ENCODE measurements at places on chromosomes 3 and 15. TPM values are rescaled to one million over a fixed set of nuclear protein-coding genes. Genes with fewer than 3 reads are reported as not detected.

The ITGA11 gene
- 0.17 TPM for total RNA-seq

The CTXN2 gene
- not detected for total RNA-seq

The SUSD5 gene
- 1.0 TPM for total RNA-seq

The FANCD2OS gene
- not detected for total RNA-seq

The GOLGA8S gene
- total RNA-seq = not detected

The SHC4 gene
- 0.73 TPM for total RNA-seq

The PLA2G4B gene
- 12.0 TPM for total RNA-seq

The ACAD9 gene
- total RNA-seq = 54.5 TPM

The FAM174B gene
- total RNA-seq = 2.7 TPM

The PEX5L gene
- total RNA-seq = not detected

The DOCK3 gene
- 0.59 TPM for total RNA-seq

The ZBED2 gene
- total RNA-seq = not detected

The SCN5A gene
- total RNA-seq = 0.54 TPM

The PLCL2 gene
- total RNA-seq = 1.0 TPM

The P2RY1 gene
- 14.0 TPM for total RNA-seq

The DNAH12 gene
- total RNA-seq = not detected

The CPN2 gene
- not detected for total RNA-seq

The ECE2 gene
- total RNA-seq = not detected

- DNase-seq = no peak
These were observed 276.6 kb downstream of the UACA start for GRCh38 chr15:70486451-70487386.

- DNase-seq = peak; percentile 89
These were observed 708 bp downstream of the DCAF1 start for GRCh38 chr3:51498876-51499738.

- no peak for DNase-seq
These were observed 38.7 kb upstream of the DNAAF4 start for GRCh38 chr15:55546718-55547117.

DNA sequence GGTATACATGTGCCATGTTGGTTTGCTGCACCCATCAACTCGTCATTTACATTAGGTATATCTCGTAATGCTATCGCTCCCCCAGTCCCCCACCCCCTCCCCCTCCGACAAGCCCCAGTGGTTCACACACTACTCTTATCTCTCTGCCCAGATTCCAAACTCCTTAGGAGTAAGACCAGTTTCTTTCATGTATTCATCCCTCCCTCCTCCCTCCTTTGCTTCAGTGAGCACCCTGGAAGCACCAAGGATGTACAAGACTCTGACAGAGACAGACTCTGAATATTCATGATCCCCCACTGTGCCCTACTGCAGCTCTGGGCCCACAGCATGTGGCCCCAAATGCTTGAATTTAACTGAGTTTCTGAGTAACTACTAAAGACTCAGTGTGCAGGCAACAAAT is 113.8 kb upstream of the RAD18 start:
- peak; percentile 11 for DNase-seq

- no peak for DNase-seq
These were observed 62.4 kb downstream of the ZBTB20 start for GRCh38 chr3:115084686-115085085.

DNA sequence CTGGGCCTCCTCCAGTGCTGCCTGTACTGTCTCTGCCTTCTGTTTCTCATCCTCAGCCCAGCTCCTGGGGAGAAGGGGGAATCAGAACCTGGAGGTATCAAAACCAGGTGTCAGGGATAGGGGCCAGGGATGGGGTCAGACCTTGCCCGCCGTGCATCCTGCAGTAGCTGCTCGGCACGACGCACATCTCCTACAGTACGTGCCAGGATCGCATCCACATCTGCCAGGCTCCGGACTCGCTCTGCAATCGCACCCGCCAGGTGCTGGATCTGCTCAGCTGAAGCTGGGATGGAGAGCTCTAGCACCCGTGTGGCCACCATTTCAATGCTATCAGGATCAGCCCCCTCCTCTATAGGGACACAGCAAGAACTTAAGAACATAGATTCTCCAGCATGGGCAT is 1.4 kb upstream of the USP19 start:
- no peak for DNase-seq

- DNase-seq = no peak
These were observed 96.7 kb upstream of the KCNMB2 start for GRCh38 chr3:178439504-178439903.

GRCh38 chr3:30473374-30474051 is 132.9 kb upstream of the TGFBR2 start:
- DNase-seq = no peak

DNA sequence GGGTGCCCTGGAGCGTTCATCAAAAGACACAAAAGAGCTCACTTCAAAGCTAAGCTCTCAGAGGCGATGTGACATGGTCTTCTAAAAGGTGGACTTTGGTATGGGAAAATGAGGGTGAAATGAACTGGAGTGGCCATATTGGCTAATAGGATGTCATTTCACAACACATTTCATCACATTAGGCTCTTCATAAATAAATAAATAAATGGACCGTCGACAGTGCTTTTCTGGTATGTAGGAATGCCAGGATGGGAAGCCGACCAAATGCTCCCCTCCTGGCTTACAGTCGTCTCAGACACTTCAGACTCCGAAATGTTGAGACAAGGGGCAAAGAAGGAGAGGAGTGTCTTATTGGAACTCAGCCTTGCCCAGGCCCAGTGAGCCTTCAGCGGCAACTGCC is 383.0 kb downstream of the NTRK3 start:
- no peak for DNase-seq

DNA sequence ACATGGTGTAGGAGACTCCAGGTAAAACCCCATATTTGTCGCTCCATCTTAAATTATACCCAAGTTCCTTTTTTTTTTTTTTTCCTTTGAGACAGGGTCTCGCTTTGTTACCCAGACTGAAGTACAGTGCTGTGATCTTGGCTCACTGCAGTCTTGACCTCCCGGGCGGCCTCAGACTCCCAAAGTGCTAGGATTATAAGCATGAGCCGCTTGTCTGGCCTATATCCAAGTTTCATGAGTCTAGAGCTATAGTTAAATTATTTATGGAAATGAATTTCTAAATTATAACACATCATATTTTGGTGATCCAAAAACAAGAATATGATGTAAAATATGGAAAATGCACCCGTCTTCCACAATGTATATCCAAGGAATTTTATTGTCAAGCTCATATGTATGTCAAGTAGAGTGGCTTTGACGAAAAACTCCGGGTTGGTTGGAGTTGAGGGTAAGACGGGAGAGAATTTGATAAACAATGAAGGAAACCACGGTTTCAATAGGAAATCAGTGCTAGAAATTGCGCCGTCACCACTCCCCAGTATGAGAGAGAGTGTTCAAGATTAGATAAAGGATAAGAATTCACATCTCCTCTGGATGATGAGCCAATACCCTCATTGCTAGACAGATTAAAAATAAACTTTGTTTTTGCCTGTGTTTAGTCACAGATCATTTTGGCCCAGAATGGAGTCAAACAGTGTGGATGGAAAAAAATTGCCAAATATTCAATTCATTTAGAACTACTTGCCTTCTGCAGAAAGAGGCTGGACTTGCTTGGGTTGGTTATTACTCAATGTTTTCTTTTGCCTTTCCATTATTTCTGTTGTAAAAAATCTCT is 209.2 kb upstream of the NR2F2 start:
- no peak for DNase-seq

DNA sequence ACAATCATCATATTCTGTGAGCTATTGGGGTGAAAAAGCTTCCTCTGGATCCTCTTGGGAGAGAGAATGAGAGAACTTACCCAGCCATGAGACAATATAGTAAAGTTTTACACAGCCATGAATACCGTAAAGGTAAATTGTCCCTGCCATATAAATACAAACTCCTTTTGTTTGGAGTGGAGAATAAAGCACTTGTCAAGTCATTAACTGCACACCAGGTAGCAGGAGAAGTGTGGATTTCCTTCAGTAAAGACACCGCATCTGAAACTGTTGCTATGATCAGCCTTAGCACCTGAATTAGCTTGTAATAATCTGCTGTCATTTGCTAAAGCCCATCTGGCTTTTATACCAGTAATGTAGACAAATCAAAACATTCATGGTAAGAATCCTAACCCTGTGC is 336.6 kb upstream of the SLCO3A1 start:
- no peak for DNase-seq

DNA sequence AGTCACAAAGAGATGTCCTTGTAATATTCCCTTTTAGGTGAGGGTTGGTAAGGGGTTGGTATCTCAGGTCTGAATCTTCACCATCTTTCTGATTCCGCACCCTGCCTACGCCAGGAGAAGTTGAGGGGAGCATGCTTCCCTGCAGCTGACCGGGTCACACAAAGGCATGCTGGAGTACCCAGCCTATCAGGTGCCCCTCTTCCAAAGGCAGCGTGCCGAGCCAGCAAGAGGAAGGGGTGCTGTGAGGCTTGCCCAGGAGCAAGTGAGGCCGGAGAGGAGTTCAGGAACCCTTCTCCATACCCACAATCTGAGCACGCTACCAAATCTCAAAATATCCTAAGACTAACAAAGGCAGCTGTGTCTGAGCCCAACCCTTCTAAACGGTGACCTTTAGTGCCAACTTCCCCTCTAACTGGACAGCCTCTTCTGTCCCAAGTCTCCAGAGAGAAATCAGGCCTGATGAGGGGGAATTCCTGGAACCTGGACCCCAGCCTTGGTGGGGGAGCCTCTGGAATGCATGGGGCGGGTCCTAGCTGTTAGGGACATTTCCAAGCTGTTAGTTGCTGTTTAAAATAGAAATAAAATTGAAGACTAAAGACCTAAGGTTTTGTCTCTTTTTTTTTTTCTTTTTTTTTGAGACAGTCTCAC is 19.8 kb downstream of the TYRO3 start:
- DNase-seq = no peak

DNA sequence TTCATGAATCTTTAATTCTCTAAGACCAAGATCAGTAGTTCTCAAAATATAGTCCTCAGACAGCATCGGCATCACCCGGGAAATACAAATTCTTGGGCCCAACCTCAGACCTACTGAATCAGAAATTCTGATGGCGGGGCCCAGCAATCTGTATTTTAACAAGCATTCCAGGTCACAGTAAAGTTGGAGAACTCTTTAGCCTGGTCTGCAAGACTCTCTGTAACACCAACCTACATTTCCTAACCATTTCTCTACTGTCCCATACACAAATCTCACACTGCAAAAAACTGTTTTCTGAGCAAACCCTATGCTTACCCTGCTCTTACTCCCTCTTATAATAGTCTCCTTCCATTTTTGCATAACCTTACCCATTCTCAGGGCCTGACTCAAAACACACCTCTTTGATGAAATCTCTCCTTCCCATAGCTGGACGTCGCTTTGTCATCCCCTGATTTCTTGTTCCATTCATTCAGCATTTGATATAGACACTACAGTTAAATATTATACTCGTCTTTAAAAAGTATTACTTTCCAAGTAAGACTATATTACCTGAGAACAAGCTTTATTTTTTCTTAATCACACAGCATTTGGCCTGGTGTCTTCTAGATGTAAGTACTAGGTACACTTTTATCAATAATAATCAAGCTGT is 83.3 kb upstream of the MYO5C start:
- DNase-seq = no peak

DNA sequence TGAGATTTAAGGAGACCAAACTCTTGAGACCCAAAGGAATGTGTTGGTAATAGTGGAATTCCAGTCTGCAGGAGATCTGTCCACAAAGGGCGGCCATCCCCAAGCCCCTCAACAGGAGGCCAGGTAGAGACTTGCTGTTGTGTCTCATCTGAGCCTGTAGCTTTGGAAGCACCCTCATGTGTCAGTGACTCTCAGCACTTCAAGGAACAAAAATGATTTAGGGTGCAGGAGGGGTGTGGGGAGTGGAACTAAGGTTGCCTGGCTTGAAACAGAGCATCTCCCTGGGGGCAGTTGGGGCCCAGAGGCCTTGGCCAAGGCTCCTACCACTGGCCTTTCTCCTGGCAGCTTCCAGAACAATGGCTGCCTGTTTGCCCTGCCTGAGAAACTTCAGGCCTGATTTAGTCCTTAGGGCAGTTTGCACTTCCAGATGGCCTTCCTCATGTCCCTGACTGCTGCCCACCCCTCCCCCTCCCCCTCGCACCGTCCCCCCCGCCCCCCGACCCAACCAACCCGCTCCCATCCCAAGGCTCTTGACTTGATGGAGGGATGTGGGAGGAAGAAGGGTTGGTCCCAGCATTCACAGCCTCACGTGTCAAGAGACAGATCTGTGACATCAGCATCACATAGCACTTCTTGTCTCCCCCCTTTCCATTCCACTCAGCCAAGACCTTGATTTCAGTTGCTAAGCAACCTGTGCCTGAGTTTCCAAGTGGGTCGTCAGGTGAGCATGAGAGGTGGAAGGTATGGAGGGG is 77.1 kb downstream of the CORO2B start:
- no peak for DNase-seq

- DNase-seq = peak; percentile 35
These were observed 427 bp downstream of the MBD4 start for GRCh38 chr3:129439226-129439816.

- no peak for DNase-seq
These were observed 587 bp downstream of the PIGX start for GRCh38 chr3:196712514-196713413.

DNA sequence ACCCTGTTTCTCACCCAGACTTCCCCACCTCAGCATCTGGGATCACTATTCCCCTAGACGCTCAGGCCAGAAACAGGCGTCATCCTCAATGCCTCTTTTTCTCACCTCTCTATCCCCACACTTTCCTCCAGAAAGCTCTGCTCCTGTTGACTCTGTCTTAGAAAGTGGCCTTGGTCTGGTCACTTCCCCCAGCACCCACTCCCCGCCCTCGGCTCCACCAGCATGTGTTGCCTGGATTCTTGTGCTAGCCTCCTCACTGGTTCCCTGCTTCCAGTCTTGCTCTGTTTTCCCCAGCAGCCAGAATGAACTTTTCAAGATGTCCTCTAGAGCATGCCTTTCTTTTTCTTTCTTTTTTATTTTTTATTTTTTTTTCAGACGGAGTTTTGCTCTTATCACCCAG is 39.7 kb upstream of the ESYT3 start:
- DNase-seq = no peak

DNA sequence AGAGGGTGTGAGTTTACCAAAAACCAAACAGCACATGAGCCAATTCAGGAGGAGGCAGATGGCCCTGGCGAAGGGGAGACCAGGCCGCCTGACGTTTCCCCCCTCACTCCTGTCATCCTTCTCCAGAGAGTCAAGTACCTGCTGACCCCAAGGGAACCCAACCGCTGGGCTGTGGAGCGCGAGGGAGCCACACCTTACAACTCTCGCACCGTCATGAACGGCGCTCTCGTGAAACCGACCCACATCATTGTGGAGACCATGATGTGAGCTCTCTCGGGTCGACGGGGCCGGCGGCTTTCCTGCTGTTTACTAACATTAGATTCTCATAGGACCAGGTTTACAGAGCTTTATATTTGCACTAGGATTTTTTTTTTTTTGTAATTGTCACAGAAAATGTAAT is 55.4 kb downstream of the GRIP2 start:
- no peak for DNase-seq

DNA sequence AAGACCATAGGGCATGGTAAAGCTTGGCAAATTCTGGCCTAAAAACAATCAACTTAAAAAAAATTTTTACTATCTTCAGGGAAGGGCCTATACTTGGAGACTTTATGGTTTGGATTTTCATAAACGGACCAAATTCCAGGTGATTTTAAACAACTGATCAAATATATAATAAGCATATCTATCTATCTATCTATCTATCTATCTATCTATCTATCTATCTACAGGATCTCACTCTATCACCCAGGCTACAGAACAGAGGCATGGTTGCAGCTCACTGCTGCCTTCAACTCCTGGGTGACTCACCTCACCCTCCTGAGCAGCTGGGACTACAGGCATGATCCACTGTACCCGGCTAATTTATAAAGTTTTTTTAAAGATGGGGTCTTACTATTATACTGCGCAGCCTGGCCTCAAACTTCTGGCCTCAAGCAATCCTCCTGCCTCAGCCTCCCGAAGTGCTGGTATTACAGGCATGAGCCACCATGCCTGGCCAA is 6.7 kb downstream of the SPPL2A start:
- no peak for DNase-seq

- no peak for DNase-seq
These were observed 71.8 kb downstream of the TM2D3 start for GRCh38 chr15:101580431-101580830.
